NCI-H460 (cell line): ENCODE measurements at places on chromosomes 2 and 18.

GRCh38 chr2:103960951-103961350 is 893.0 kb upstream of the POU3F3 start:
- no peak for DNase-seq

GRCh38 chr2:45770811-45771210 is 119.3 kb downstream of the PRKCE start:
- no peak for DNase-seq

GRCh38 chr2:24313744-24314632 is 46.3 kb downstream of the ITSN2 start:
- no peak for DNase-seq

DNA sequence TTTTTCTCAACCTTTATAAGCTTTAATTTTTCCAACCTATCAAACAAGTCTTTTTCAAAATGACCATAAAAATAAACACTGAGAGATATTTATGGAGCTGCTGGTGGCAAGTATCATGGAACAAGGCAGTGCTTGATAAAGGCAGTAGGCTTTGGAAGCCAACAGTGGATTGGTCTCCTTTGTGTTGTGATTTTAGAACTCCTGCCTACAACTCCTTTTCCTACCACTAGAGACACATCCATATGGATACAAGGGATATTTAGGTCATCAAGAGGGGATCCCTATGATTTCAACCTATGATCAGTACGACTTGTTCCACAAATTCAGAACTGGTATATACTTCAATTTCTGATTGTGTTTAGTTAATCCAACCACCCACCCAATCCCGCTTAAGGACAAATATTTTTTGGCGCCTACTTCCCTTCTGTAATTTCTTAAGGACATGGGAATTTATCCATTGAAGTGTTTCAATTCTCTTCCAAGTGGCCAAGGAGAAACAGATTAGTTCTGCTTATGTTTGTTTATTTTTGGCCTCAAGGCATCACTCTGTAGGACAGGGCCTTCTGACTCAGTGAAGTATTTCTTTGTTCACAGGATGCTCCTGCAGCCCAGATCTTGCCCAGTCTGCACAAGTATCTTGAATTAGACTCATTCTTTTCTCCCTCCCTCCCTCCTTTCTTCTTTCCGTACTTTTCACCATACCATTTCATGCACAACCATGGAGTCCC is 2119.6 kb upstream of the PIK3C3 start:
- DNase-seq = no peak

DNA sequence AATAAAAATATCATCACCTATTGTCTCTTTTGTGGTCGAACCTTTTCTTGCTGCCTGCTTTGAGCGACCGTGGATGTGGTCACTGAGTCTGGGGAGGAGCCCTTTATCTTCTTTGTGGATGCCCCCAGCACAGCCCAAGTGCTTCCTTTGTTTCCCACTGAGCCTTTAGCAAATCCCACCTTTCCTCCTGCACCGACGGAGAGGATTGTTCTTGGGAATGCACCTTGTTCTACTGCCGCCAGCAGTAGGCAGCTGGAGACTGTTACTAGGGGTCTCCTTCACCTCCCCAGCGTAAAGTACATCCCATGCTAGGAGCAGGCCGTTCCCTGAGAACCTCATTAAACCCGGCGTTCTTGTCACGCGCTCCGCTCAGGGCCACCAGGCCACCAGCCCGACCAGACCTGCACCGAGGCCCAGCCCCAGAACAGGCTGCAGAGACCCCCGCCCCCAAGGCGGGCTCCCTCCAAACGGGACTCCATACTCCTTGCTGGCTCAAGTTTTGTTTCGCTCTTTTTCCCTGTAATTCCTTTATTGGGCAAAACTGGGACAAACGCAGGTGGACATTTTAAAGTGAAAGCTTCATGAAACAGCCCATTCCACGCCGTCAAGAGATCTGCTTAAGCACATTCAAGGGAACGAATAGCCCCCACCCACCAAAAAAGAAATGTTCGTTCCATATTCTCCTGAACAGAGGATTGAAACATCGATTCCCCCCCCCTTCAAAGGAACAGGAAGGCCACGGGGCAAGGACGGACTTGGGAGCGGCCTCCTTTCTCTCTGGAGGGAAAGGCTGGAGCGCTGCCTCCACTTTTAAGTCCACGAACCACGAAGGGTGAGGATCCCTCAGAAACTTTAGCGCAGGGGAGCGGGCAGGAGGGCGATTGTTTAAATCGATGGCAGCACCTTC is 1.1 kb upstream of the MAT2A start:
- DNase-seq = no peak

DNA sequence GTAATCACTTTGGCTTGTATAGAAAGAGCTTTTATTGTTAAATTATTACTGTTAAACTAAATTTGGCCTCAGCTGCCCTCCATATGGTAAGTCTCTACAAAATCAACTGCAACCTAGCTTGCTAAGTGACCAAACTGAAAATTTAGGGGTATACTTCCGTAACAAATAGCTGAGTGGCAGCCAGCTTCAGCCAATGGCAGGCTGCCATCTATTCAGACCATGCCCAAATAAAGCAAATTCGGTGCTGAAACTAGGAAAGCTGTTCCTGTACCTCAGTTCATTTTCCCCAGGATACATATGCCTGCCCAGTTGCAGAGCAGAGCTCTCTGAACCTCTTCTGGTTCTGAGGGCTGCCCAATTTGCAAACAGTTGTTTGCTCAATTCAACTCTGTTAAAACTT is 94.8 kb downstream of the EML6 start:
- DNase-seq = no peak

GRCh38 chr18:25144820-25145219 is 207.1 kb downstream of the ZNF521 start:
- no peak for DNase-seq

GRCh38 chr2:19362755-19363473 is 4.5 kb upstream of the OSR1 start:
- peak; percentile 85 for DNase-seq

DNA sequence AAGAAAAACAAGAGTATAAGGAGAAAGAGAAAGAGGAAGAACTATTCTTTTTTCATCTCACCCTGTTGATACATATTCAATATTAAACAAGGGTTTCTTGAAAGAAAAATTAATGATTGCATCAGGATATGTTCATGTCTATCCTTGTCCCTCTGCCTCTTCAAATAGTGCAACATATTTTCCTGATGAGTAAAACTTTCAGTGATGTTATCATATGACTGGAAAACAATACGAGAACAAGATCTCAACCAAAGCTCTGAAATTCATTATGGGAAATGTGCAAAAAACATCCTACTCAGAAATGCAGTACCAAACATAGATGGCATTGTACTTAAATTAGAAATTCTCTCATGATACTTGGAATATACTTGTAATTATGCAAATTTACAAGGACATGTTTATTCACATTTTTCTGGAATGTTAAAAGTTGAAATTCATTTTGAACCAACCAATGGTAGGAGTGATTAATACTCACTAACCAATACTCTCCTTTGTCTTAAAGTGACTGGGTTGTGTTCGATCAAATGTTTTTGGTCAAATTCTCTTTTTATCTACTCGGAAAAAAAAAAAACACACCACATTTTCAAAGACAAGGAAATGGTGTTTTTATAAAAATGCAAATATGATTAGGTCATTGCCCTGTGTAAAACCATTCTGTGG is 148.9 kb upstream of the GULP1 start:
- DNase-seq = peak; percentile 56

- DNase-seq = peak; percentile 91
Observed at GRCh38 chr18:31206787-31207381, 44.2 kb upstream of the DSC1 start.

- DNase-seq = no peak
Observed at GRCh38 chr18:34492652-34493051, 217.4 kb upstream of the DTNA start.

DNA sequence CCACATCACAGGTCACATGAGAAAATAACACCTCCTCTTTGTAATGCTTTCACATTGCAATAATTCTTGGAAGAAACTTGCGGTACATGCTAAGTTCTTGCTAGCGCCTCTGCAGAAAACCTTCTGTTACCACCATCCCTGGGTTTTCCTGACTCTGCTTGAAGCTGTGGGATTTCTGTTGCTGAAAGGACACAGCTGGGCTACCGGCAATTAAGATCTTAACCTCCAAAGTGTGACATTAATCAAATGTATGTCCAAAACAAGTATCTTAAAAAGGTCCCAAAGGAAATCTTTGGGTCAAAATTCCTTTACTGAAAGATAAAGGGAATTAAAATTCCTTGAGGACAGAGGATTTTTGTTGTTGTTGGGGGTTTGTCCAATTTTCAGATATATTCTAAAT is 7.5 kb downstream of the CCBE1 start:
- no peak for DNase-seq

DNA sequence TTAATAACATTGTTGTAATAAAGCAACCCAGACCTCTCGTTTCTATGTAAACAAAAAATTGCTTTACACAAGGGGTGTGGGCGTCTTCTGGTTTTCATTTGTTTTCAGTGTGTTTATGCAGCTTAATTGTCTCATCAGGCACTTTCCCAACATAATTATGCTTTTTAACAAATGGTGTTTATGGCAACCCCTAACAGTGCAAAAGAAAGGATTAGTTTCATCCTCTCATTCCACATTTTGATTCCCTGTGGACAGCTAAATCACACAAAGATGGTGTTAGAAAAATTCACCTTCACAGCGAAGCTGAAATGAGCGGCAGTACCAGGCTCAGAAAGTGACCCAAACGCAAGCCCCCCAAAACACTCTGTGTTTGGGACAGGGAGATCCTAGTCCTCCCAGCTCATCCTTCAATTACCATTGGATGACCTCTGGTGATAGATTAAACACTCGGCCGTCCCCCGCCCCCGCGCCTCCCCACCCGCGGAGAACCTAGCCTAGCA is 724 bp downstream of the FTCDNL1 start:
- DNase-seq = no peak

DNA sequence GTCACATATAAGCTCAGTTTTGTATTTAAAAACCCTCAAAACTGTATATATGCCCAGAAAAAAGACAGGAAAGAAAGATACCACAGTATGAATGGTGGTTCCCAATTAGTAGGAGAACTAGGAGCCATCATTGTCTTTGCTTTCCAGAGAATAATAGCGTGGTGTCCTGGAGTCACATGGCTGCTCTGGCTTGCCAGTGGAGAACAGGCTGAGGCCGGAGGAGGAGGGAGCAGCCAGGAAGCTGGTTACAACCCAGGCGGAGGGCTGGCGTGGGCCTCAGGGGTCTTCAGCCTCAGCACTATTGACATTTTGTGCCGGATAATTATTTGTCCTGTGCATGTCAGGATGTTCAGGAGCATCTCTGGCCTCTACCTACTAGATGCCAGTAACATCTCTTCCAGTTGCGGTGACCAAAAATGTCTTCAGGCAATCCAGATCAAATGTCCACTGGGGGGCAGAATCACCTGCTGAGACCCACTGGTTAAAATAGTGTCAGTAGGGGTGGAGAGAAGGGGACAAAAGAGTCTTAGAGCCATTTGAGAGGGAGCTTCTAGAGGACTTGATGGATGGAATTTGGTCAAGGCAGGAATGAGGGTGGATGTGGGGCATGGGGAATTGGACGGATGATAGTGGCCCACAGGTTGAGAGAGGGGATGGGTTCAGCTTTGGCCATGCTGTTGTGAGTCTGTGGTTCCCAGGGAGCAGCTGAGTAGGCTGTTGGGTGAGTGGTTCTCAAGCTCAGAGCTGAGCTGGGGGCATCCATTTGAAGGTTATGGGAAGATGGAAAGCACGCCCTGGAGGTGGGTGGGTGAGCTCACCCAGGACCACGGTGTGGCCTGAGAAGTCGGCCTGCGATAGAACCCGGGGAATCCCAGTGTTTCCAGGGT is 144.9 kb downstream of the AGAP1 start:
- DNase-seq = no peak

DNA sequence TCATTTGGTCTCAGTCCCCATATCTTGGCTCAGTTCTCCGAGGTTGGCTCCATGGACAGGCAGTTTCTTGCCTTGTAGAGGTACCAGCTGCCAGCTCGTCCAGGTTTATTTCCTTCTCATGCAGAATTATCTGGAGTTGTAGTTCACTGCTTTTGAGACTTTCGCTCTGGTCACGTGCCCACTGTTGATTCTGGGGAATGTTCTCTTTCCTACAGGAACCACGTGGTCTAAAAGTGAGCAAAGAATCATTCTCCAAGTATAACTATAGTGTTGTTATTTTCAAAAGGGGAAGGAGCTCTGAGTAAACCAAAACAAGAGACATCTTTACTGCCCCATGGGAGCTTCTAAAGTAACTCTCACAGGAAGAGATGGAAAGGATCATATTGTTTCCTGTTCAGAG is 41.2 kb upstream of the RAB27B start:
- no peak for DNase-seq

DNA sequence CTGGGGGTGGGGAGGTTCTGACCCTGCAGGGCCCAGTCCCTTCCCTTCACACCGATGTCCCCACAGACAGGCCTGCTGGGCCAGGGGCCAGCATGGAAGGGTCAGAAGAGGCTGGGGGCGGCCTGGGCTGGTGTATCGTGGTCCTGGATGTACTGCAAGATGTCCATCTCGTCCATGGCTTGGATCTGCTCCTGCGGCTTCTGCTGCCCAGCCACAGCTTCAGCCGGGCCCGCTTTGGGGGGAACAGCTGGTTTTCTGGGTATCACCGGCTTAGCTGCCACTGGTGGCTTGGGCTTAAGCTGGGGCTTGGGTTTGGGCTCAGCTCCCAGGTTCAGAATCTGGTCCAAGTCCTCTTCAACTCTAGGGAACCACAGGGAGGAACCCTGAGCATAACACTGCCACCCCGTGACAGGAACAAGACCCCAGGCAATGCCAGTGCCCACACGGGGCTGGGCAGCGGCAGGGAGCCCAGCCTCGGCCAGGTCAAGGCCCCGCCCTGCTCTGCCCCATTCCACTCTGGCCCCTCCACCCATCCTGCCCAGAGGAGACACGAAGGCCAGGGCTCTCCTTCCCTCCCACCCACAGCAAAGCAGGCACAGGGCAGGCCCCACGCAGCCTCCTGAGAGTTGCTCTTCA is 31.9 kb downstream of the HS1BP3 start:
- DNase-seq = no peak

DNA sequence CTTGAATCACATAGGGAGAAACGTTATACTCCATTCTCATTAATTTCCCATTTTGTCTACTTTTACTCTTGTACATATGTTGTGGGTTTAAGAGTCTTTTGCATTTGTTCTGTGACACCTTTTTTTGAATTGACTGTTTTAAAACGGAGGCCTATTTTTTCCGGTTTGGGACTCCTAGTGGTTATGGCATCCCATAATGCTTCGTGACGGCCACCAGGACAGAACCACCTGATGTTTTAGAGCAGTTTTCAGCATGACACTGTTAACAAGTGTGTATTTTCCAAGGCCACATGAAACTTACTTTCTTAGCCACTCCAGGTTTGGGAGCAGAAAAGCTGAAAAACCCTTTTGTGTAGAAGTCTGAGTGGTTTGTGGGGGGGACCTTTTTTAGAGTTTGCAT is 8.4 kb downstream of the SOX11 start:
- DNase-seq = no peak
